ENCODE measurements at places on chromosomes 4 and X.

GRCh38 chr4:40980318-40980883 is 230.6 kb downstream of the NSUN7 start:
- DNase-seq = no peak

GRCh38 chrX:132876523-132877338 is 81.7 kb downstream of the HS6ST2 start:
- no peak for DNase-seq

- DNase-seq = no peak
Measured at GRCh38 chr4:153217440-153217839, 13.2 kb downstream of the TRIM2 start.

DNA sequence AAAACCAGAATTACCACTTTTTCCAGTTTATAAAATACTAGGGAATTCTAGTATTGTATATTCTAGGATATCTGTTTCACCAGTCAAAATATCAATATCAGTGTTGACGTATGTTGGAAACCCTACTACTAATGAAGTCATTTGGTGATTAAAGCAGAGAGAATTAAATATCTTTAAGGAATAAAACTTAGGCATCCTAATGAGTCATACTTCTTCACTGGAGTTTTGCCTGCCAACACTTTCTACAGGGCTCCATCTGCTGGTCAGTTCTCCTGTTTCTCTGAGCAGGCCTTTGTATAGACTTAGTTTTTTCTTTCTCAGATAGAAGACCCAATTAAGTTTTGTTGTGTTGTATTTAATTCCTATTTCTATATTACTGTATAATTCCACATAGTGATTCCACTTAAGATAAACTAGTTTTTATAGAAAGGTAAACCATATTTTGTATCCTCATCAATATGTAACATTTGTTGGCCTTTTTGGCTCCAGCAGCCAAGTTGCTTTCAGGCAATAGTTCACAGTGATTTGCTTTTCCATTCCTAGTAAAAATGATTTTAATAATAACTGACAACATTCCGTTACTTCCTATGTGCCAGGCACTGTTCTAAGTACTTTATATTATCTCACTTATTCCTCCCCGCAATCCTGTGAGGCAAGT is 3.5 kb downstream of the AP1AR start:
- DNase-seq = peak; percentile 84

DNA sequence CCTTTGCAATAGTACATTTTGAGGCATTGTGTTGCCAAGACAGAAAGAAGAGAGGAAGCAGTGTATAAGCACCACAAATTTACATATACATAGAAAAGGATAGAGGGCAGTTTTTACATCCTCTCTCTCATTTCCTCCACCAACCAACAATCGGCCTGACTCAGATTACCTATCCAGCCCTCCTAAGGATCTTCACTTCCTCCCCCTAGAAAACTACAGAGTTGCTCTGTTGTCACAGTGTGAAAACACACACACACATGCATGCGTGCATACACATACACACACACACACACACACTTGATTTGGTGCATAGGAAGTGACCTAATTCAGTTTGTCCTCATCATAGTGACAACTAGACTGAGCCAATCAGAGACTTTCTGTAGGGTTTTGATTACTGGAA is 98.8 kb upstream of the SPRY1 start:
- DNase-seq = no peak

DNA sequence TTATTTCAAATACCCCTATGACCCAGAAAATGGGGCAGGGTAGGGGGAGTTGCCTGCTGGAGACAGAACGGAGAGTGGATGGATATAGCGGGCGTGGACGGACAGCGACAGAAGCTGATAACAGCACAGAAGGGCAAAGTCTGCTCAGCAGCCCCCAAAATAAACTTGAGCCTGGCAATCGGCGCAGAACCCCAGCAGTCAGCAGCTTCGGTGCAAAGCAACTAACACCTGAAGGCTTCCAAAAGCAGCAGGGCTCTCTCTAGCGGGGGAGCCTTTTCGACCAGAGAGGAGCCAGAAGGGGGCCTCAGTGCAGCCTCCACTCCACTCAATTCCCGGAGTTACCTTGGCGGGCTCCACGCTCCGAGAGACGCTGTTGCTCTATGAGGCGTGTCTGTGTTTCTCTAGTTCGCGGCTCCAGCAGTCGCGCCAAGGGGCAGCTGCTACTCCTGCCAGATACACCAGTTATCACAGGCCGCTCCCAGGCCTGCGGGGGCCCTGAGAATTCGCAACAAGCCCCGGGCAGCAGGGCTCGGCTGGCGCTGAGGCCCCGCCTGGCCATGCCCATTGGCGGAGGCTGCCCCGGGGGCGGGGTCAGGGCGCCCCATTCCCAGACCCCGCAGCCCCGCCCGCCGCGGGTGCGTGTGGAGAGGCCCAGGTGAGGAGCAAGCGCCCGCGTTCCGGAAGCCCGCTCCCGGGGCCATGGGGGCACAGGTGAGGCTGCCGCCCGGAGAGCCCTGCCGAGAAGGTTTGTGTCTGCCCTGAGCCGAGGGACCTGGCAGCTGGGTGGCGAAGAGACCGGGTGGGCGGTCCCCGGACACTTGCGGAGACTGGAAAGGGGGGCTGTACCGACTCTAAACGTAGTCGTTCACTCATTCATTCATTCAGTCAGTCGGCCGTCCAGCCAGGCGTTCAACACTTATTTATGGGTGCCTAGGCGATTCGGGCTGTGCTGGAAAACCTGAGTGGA is at the start of the genes CNGA1 and NIPAL1:
CNGA1 (minus strand) TSS at position 541 of the 967 bp plus-strand sequence. CDS start 63,992 bp downstream, outside the sequence.
NIPAL1 (plus strand) TSS at position 632 of the 967 bp plus-strand sequence; CDS start at position 700, 68 bp downstream.
- DNase-seq = peak; percentile 88

GRCh38 chr4:183438458-183439113 is 5.8 kb upstream of the CDKN2AIP start:
- no peak for DNase-seq

- no peak for DNase-seq
Measured at GRCh38 chr4:106803083-106803482, 233.0 kb downstream of the DKK2 start.

DNA sequence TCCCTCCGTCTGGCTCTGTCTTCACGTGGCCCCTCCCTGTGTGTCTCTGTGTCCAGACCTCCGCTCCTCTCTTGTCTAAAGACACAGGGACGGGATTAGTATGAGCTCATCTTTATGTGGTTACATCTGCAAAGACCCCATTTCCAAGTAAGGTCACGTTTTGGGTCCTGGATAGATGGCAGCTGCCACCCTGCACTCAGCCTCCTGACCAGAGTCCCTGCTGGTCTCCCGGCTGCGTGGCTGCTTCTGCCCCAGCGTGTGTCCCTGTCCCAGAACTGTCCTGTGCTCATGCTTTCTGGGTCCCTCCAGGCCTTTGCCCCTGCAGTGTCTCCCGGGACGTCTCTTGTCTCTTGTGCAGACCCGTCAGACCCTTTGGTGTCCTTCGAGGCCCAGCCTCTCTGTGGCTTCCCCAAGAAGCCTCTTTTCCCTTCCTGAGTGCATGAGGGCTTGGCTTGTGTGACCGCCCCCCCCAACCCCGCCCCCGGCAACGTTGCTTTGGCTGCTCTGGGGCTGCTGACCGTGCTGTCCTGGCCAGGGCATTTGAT is 107.3 kb downstream of the PSAPL1 start:
- DNase-seq = no peak

DNA sequence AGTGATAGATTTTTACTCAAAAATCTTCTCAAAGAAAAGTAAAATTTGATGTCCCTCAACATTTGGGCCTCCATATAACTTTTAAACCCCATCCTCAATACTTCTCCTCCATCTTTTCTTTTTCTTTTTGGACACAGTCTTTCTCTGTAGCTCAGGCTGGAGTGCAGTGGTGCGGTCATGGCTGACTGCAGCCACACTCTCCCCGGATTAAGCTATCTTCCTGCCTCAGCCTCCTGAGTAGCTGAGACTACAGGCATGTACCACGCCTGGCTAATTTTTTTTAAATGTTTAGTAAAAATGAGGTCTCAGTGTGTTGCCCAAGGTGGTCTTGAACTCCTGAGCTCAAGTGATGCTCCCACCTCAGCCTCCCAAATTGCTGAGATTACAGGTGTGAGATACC is 33.1 kb downstream of the KDM6A start:
- DNase-seq = no peak

DNA sequence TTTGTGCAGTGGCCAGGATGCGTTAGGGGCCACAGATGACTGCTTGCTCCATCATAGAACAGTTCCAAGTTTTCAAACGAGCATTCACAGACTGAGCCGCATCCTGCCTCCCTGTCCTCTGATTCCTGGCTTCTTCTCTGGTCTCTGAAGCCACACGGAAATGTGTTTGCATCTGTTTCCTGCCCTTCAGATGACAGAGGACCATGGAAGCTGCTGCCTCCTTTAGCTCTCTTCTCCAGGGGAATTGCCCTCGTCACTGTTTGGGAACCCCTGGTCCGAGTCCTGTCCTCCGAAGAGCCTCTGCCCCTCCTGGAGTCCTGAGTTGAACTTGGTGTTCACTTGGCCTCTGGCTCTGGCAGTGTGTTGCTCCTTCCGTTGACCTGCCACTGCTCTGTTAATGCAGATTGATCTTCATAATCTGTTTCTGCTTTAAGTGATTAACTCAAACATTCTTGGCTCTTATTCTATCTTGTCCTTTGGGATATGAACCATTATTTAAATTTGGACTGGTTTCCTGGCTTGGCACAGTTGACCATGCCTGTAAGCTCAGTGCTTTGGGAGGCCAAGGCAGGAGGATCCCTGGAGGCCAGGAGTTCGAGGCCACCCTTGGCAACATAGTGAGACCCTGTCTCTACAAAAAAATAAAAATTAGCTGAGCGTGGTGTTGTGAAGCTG is 96.0 kb downstream of the PTTG2 start:
- DNase-seq = peak; percentile 4

GRCh38 chrX:118528071-118528737 is 32.6 kb downstream of the DOCK11 start:
- DNase-seq = peak; percentile 47

DNA sequence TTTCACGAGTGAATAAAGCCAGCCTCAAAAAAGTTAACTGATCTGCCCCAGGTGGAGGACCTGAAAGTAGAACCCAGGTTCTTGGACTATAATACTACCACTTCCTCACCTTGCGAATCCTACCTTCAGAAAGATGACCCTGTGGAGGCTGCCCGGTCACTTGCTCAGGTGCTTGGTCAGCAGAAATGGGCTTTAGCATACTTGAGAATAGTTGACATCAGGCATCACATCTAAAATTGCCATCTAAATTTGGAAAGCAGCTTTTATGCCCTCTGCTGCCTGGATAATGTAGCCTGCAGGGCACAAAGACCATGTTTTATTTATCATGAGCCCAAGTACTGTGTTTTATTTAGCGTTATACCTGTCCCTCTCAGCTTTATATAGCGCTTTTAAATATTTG is 3.0 kb downstream of the BCLAF3 start:
- no peak for DNase-seq

GRCh38 chr4:52106191-52106590 is 55.1 kb downstream of the SPATA18 start:
- peak; percentile 64 for DNase-seq

GRCh38 chr4:35358001-35358584 is 886.2 kb downstream of the ARAP2 start:
- no peak for DNase-seq

- no peak for DNase-seq
Measured at GRCh38 chrX:17374619-17375366, at the start of gene NHS. Gene NHS (plus strand): TSS chrX:17375200. CDS start chrX:17375758, 558 bp downstream.

DNA sequence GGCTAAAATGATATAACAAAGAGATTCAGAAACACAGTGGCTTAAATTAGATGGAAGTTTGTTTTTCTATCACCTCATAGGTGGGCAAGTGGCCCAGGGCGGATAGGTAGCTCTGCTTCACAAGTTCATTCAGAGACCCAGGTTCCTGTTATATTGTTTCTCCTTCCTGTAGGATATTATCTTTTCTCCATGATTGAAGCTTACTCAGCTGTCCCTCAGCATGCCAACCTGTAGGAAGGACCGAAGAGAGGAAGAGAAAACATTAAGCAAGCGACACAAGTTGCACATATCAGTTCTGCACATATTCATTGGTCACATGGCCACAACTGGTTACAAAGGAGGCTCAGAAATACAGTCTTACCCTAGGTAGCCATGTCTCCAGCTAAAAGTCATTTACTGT is 6.9 kb downstream of the KLHL5 start:
- no peak for DNase-seq

- no peak for DNase-seq
Measured at GRCh38 chrX:77679144-77679543, 106.9 kb downstream of the ATRX start.

DNA sequence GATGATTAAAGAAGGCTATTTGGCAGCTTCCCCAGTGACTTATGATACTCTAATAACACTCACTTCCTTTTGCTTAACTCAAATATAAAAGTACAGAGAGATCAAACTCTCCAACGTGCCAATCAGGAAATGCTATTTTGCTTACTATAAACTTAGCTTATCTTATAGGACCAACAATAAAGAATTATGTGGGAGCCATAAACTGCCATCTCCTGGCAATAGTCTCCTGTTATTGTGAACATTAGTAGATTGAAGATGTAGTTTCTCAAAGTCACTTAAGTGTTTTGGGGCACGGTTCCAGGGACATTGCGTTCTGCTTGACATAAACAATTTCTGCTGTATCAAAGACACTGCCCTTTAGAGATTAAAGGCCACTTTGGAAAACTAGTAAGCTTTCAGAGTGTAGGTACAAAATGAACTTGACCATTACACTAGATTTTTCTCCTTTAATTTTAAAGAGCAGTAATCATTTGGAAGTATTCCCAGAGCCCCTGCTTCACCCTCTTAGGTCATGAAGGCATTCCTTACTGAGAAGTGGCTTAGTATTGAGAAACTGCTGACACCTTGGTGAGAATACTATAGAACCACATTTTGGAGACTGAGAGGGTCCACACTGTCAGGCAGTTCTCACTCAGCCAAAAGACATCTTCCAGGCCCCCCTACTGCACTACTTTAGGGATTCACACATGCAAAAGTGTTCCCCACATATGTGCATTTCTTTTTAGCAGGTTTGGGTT is 51.9 kb downstream of the MAOA start:
- no peak for DNase-seq

DNA sequence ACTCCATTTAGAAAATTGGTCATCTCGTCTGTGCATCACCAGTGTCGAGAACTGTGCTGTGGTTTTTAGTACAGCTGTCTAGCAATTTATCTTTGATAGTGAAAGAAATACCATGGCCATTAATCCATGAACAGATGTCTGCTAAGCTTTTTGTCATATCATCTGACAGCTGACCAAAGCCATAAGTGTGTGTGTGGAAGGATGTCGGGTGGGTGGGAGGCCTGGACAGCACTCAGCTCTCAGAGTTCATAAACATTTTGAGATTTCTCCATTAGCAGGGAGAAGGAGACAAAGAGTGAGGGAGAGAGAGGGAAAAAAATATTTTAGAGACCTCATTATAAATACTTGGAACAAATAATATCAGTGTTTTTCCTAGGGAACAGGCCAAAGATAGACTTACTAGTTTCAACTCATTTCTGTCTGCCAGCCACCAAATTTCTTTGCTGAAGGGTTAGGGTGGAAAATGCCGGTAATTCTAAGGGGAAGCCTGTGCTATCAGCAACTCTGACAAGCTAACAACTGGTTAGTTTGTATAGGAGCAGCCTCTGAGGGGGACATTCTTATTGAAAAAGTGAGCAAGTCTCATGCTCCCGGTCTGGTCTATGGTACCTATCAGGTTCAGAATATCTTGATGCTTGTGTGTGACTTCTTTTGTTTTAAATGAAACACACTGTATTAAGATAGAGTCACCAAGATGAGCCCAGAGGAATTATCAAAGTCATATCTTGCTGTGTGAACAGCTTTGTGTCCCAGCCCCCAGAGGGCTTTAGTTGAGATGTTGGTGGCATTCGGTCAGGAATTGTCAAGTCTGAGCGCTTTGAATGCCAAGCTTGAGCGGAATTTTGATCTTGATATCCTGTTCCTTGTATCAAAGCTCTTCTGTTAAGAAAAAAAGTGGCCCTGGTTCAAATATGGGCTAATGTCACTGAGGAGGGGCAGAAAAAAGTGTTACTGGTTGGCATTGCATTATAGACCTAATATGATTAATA is 41.9 kb upstream of the PDLIM3 start:
- no peak for DNase-seq

- DNase-seq = no peak
Measured at GRCh38 chr4:109801895-109802319, at the start of gene CFI. Gene CFI (minus strand): TSS chr4:109801999. CDS start chr4:109801971, 28 bp downstream.

- no peak for DNase-seq
Measured at GRCh38 chr4:78767350-78767749, 8.8 kb upstream of the BMP2K start.

Data from Kasumi-1 (cell line).